ENCODE measurements at places on chromosomes 1 and 21. TPM values are rescaled to one million over a fixed set of nuclear protein-coding genes. Genes with fewer than 3 reads are reported as not detected.
A peak's percentile ranks its signal among the peaks of the same experiment; 100 is the strongest.

Gene TNNI3K
- 0.72 TPM for total RNA-seq

Gene FOXD3
- not detected for total RNA-seq

- DNase-seq = no peak
Observed at GRCh38 chr1:39917825-39918224, 16.1 kb upstream of the MYCL start.

- DNase-seq = no peak
Observed at GRCh38 chr1:201183209-201183608, 7.4 kb upstream of the IGFN1 start.

DNA sequence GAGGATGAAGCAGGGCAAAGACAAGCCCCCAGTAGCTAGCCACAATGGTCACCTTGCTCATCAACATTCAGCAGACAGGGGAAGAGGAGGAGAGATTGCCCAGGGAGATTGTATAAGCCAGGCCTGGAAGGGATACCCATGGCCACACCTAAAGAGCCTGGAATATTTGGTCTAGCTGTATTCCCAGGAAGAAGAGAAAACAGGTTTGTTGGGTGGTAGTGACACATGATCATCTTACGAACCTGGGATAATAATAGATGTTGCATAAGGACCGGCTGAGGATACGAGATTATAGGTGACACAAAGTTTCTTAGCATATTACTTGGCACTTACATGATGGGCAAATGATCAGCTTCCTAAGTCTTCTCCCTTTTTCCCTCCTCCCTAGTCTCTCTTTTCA, 95.9 kb downstream of the HHIPL2 start:
- DNase-seq = no peak

- DNase-seq = peak; percentile 54
Observed at GRCh38 chr1:39395357-39395831, 96.0 kb upstream of the BMP8A start.

GRCh38 chr1:29800522-29800956, 564.2 kb downstream of the PTPRU start:
- no peak for DNase-seq

All from osteoblast (primary cell).